NCI-H2081 treated with DMSO at 0.1 percent for 48 hours (cell line): ENCODE measurements at places on chromosomes 16 and 17.

DNA sequence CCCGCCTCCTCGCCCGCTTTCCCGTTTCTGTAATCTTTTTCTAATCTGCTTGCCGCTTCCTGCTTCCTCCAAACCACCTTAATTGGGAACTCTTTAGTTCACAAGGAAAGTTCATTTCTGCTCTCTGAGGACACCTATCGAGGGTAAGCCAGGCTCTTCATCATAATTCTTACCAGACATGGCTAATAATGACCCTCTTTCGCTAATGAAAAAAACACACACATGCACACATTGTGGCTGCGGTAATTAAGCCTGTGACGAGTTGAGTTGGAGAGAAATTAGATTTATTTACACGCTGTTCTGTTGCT lies 100.6 kb downstream of the ZNF423 start:
- no peak for DNase-seq

GRCh38 chr17:8963647-8964258 lies 1.8 kb downstream of the PIK3R5 start:
- DNase-seq: no peak

GRCh38 chr16:88804552-88805339 lies 1.2 kb downstream of the CDT1 start:
- no peak for DNase-seq

GRCh38 chr17:17379197-17379991 lies 76.2 kb downstream of the NT5M start:
- no peak for DNase-seq

DNA sequence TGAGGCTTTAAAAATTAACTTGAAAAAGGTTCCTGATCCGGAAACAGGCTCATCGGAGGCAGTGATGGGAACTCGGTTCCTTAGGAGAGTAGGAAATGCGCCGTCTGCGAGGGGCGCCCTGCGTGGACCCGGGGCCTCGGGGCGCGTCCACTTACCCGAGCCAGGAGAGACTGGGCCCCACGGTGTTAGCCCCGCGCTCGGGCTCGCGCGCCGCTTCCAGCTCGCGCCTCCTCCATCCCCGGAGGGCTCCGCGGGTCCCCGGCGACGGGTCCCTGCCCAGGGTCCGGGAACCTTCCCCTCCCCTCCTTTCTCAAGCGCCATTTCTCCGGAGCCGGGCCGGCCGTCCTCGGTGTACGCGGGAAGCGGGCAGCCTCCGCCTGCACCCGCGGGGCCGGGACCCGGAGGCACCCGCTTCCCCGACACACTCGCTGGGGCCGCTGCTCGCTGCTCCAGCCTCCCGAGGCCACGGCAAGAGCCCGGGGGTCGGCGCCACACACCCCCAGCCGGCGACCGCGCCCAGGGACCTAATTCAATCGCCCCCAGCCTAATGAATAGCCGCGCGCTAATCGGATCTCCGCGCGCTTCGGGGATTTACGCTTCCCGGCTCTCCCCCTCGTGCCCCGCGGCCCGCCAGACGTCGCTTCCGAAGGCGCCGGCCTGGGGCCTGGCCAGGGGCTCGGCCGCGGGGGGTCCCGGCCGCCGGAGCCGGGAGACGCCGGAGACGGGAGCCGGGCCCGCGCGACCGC lies 2.2 kb upstream of the BAHCC1 start:
- DNase-seq: no peak

DNA sequence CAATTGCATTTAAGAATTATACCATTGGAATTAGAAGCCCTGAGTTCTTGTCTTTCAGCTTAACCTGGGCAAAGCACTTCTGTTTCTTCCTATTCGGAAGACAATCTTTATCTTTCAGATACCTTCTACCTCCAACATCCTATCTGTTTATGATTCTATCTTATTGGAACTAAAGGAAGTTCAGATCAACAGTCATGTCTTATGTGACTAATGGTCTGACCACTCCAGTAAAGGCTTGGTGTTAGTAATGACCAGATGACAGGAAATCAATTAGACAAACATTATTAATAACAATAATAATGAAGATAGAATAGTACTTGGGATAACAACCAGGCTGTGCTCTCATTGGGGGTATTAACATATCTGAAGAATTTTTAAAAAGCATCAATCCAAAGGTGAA lies 11.3 kb downstream of the HS3ST3A1 start:
- DNase-seq: no peak

DNA sequence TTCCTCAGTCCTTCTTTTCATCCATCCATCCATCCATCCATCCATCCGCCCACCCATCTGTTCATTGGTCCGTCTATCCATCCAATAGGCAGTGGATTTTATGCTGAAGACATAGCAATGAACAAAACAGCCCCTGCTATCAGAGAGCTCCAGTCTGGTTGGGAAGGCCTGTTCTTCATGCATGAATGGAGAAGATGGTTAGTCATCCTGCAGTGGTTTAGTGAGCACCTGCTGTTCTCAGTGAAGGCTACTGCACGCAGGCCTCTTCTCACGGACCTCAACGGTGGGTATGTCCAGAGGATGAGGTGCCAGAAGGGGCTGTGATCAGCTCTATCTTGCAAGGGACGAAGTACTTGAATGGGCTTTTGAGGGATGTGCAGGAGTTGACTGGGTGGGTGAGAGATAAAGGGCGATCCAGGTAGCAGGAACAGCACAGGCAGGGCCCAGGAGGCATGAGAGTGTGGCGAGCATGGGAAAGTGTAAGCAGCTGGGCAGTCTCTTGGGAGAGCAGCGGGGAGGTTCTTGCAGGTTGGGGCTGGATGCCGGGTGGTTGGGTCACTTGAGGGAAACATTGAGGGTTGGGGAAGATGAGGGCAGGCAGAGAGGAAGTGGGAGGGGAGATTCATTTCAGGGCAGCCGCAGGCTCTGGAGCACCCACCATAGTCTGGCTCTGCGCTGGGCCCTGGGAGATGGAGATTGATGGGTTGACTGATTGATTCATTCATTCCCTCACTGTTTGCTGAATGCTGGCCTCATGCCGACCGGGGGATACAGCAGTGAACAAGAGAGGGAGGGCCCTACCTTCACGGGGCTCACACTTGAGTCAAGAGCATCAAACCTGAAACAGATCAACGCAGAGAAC lies 115.0 kb upstream of the CIBAR2 start:
- no peak for DNase-seq

GRCh38 chr17:64441772-64442540 lies 7.0 kb upstream of the MILR1 start:
- DNase-seq: no peak

GRCh38 chr17:49342575-49342936 lies 19.5 kb downstream of the ZNF652 start:
- DNase-seq: no peak

- DNase-seq: no peak
These were observed 138.6 kb downstream of the TOX3 start for GRCh38 chr16:52408191-52408845.

DNA sequence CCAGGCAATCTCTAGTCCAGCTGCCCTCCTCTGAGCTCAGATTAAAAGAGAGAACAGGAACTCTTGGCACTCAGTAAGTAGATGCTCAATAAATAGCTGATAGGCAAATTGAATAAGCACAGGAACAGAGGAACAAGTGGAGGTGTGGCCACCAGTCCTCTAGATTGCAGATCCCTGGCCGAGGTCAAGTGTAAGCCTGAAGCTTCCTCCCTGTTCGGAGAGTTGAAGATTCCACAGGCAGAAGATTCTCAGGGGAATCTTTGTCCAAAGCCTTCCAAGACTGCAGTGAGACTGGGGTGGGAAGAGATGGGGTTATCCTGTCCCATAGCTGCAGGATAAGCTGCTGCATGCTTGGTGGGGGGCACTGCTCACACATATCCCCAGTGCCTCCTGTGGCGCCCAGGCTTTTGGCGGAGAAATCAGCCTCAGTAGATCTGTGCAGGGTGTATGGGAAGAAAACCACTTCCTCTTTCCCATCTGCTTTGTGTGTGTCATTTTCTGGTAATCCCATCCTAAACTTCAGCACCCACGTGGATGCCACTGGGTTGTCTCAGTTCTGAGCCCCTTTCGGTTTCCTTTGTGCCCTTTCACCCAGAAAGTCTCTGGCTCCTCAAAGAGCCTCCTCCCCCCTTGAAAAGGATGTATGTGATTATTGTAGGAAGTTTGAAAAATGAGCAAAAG lies 12.1 kb downstream of the CD300A start:
- DNase-seq: no peak

DNA sequence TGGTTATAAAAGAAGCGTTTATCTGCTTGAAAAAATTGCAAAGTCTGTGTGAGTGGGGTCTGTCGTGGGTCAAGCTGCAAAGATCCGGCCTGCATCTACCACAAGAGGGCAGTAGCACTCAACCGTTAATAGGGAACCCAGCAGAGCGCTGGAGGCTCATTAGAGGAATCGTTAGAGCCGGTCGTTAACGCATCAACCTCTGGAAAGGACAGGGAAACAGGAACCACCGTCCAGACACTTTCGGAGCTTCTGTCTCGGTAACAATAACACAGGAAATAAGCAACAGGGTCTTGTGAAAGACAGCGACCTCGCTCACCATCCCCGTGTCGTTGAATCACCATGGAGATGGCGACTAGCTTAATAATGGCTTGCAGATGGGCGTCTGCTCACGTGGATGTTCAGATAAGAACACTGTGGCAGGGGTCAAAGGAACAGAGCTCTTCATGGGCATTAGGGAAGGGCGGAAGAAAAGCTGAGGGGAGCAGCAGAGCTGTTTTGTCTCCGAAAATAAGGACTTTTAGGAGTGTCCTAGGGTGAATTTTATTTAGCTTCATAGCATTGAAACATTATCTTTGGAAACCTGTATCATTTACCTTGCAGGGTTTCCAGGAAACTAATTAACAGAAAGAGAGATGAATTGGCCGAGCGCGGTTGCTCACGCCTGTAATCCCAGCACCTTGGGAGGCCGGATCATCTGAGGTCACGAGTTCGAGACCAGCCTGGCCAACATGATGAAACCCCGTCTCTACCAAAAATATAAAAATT lies 11.9 kb upstream of the NSRP1 start:
- peak; percentile 57 for DNase-seq

GRCh38 chr16:2341456-2342447 lies 1.2 kb upstream of the ABCA3 start:
- DNase-seq: no peak

- DNase-seq: no peak
These were observed 38.7 kb downstream of the NLRC5 start for GRCh38 chr16:57028086-57028485.

DNA sequence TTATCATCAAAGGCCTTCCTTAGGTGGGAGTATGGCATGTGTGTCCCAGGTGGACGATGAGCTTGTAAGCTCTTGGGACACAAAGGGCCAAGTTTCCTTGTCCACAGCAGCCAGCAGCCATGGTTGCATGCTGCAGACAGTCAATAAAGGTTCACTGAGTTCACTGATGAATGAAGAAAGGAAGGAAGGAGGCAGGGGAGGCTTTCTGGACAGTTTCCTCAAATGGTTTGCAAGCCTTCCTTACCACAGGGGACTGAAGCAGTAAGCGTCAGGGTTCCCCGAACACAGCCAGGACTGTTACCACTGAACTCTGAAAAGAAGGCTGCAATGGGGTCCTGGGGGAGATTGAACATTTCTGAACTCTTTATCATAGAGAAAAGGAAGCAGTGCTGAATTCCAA lies 111.1 kb downstream of the GAS7 start:
- DNase-seq: no peak

GRCh38 chr16:66479661-66480264 lies 52.7 kb downstream of the BEAN1 start:
- no peak for DNase-seq

GRCh38 chr16:78220571-78220970 lies 121.1 kb downstream of the WWOX start:
- no peak for DNase-seq

GRCh38 chr16:89039756-89040155 lies 53.9 kb upstream of the ACSF3 start:
- DNase-seq: no peak

- no peak for DNase-seq
These were observed 468.6 kb upstream of the CCL2 start for GRCh38 chr17:33786478-33786877.

DNA sequence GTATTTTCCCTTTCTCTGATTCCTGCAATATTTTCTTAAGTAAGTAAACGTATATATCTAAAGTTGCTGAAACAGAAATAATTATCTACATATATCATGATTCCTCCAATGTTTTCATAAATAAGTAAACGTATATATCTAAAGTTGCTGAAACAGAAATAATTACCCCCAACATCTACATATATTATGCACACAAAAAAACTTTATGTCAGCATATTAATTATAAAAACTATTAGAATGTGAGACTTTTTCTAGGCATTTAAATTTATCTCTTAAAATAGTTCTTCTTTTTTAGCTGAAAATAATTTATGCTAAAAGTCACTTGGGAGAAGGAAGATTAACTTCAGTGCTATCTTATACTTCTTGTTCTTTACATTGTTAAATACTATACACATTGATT lies 88.5 kb downstream of the WNT3 start:
- DNase-seq: no peak
